ENCODE measurements at places on chromosomes 6 and 20.
A peak's percentile ranks its signal among the peaks of the same experiment; 100 is the strongest.

DNA sequence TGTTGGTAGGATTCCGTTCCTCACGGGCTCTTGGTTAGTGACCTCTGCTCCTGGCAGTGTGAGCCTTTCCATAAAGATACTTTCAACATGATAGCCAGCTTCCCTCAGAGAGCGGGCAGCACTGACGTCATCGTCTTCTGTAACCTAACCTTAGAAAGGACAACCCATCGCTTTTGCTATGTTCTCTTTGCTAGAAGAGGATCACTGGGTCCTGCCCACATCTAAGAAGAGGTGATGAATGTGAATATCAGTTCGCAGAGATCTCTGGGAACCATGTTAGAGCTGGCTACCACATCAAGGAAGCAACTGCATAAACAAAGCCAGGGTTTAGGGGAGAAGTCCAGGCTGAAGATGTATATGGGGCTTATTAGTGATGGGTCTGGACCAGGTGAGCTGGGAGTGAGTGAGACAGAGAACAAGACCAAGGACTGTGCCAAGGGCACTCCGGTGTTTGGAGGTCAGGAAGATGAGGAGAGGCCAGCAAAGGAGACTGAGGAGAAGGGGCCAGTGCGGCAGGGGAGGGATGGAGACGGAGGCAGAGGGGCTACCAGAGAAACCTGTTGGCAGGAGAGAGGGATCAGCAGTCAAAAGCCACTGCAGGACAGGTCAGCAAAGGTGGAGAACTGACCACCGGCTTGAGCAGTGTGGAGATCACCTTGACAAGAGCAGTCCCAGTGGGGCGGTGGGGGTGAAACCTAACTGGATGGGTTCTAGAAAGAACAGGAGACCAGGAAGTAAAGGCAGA, 39.7 kb downstream of the PIM1 start:
- no peaks in the 10 kb centered on the region for H3K4me1 ChIP-seq
- H3K27ac ChIP-seq, result no peak overlapping the region
- DNase-seq, result no peak
- no peak overlapping the region for H3K4me3 ChIP-seq
- peaks cover 3% of the 10 kb centered on the region for H3K27me3 ChIP-seq

DNA sequence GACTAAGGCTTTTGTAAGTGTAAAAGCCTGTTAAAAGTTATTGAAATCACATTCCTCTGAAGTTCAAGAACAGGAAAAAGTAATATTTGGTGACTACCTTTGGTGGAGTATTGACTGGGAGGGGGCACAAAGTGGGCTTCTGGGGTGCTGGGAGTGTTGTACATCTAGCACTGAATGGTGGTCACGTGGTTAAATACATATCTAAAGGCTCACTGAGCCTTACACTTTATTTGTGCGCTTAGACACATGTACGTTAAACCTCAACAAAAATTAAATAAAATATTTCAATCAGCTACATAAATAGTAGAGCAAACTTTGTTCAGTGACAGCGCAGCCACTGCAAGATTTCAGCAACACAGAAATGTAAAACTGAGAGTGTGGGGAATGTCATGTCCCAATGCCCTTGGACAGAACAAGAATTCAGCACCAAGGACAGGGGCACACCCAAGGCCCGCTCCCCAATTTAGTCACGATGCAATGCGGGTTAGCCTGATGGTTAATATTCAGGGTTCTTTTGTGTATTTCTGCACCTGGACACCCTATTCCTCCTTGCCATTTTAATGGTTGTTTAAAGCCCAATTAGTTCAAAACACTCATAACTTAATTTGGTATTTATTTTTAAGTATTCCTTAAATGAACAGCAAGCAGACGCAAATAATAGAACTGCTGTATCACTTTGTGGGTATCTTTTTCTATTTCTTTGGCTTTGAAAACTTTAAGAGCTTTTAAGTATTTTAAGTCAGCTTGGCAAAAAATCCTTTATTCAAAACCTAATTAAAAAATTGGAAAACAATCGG, 37.4 kb downstream of the ANGPT4 start:
- no peak overlapping the region for H3K27ac ChIP-seq
- H3K27me3 ChIP-seq, result no peaks in the 10 kb centered on the region
- no peak overlapping the region for H3K4me3 ChIP-seq
- H3K4me1 ChIP-seq, result no peaks in the 10 kb centered on the region
- DNase-seq, result no peak

GRCh38 chr20:50585214-50585613, 75.0 kb downstream of the PTPN1 start:
- H3K4me3 ChIP-seq, result no peak overlapping the region
- peaks cover 50% of the 10 kb centered on the region for H3K36me3 ChIP-seq
- no peaks in the 10 kb centered on the region for H3K4me1 ChIP-seq
- H3K27ac ChIP-seq, result no peak overlapping the region
- DNase-seq, result no peak

DNA sequence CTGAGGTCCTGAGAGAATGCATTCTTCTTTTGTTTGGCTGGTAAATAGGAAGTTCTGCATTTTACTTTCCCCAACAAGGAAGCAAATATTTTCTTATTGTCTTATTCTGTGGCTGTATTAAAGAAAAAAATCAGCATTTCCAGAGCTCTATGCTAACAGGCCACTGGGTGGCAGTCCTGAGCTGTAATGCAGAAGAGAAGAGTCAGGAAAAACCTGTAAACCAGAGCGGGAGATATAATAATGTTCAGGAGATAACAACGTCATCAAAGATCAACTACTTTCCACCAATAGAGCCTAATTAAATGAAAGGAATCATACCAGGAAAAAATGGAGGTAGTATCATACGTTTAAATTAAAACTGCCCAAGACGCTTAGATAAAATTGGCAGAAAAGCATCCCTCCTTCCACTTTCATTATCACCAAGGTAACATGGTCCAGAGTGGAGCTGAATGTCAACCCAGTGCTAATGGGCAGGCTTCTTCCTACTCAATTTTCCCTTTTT, 55.6 kb upstream of the CARMIL1 start:
- DNase-seq, result peak; percentile 44
- H3K4me3 ChIP-seq, result peak overlapping the region; percentile 49
- H3K4me1 ChIP-seq, result peaks cover 3% of the 10 kb centered on the region

DNA sequence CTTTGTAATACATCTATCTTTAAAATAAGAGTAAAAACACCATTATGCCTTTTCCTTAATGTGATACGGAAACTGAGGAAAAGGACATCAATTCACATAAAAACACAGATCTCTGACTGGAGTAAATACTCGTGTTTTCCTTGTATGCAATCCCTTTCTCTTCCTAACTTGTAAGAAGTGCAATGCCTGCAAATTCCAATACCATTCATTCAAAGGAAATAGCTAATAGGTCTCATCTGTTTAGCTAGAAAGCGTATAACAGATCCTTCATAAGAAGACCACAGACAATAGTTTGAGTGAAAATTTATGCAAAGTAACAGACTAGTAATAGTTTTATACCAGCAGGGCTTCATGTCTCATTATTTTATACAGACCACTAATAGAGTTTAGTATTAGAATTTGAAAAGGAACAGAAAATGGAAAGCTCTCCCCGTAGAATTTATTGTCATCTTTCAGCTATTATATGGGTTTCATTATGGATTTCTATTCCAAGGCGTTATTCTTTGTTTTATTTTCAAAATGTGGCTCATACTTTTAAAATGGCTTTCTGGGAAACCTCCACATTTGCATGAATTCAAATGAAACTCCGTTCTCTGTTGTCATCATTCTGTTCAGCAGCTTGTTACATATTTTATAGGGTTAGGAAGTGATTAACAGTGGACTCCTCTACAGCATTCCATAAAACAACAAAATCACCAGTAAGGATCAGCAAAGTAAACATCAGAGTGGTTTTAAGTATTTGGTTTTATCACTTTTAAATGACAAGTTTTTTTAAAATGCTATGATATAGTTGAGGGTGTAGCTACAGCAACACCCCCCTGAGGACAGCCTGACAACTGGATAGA, 186.7 kb downstream of the BTBD9 start:
- H3K4me3 ChIP-seq, result no peak overlapping the region
- H3K27ac ChIP-seq, result no peak overlapping the region
- H3K4me1 ChIP-seq, result no peaks in the 10 kb centered on the region
- no peak for DNase-seq

- DNase-seq, result no peak
- H3K27me3 ChIP-seq, result no peaks in the 10 kb centered on the region
- peaks cover 14% of the 10 kb centered on the region for H3K4me1 ChIP-seq
- no peak overlapping the region for H3K27ac ChIP-seq
- H3K36me3 ChIP-seq, result no peaks in the 10 kb centered on the region
These were observed 67.1 kb downstream of the NOL4L start for GRCh38 chr20:32517914-32518592.

DNA sequence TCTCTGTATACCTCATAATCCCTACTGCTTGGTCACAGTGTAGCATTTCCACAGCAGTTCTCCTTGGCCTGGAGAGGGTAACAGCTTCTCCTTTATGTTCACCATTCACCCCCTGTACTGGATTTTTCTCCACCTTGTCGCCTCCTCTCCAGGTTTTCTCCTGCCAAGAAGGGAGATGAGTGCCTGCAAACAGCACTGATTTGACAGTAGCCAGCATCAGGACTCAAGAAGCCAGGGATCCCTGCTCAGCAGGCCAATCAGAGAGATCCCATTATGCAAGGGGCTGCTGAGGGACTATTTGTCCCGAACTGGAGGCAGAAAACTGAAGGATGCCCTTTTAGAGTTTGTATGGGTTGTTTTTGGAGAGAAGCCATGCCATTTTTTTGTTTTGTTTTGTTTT, 68.6 kb upstream of the RIPOR2 start:
- H3K4me3 ChIP-seq, result no peak overlapping the region
- no peaks in the 10 kb centered on the region for H3K36me3 ChIP-seq
- peaks cover 4% of the 10 kb centered on the region for H3K4me1 ChIP-seq
- no peaks in the 10 kb centered on the region for H3K27me3 ChIP-seq
- H3K27ac ChIP-seq, result no peak overlapping the region

- no peak for DNase-seq
- H3K4me3 ChIP-seq, result peak overlapping the region; percentile 3
- H3K4me1 ChIP-seq, result peaks cover 43% of the 10 kb centered on the region
- no peaks in the 10 kb centered on the region for H3K27me3 ChIP-seq
These were observed 60.4 kb upstream of the SUPT3H start for GRCh38 chr6:45438151-45438550.

GRCh38 chr6:654136-654535, 2.8 kb downstream of the HUS1B start:
- H3K27ac ChIP-seq, result no peak overlapping the region
- peaks cover 7% of the 10 kb centered on the region for H3K4me1 ChIP-seq
- H3K36me3 ChIP-seq, result no peaks in the 10 kb centered on the region

DNA sequence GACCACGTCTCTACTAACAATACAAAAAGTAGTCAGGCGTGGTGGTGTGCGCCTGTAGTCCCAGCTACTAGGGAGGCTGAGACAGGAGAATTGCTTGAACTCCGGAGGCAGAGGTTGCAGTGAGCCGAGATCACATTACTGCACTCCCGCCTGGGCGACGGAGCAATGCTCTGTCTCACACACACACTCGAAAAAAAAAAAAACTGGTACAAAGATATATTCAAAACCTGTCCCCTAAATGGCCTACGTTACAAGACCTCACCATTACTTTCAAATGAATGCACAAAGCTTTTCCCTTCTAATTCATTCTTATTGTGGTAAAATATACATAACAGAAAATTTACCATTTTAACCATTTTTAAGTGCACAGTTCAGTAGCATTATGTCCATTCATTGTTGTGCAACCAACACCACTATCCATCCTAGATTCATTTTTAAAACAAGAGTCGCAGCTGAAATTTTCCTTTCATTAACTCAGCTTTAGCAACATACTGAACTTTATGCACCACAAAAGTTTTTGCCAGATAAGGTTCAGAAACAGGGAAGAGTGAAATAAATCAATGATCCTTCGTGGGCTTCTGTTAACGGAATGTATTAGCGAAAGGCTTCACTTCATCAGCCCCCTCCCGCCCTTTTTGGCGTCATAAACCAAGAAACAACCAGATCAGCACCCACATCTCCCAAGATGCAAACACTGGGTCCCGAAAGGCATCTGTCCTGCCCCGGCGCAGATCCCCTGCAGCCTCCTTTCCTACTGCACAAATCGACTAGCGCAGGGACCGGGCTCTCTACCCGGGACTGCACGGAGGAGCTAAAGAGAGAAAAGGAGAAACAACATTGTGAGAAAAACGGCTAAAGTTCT, 825 bp upstream of the FAM135A start:
- no peaks in the 10 kb centered on the region for H3K4me1 ChIP-seq
- peak overlapping the region; percentile 66 for H3K27ac ChIP-seq
- DNase-seq, result no peak
- H3K36me3 ChIP-seq, result no peaks in the 10 kb centered on the region

GRCh38 chr6:111265842-111266241, 178.5 kb downstream of the SLC16A10 start:
- no peak overlapping the region for H3K27ac ChIP-seq
- no peak overlapping the region for H3K4me3 ChIP-seq
- no peaks in the 10 kb centered on the region for H3K27me3 ChIP-seq
- H3K36me3 ChIP-seq, result peaks cover 12% of the 10 kb centered on the region

GRCh38 chr6:82074556-82074955, 173.0 kb downstream of the IBTK start:
- no peaks in the 10 kb centered on the region for H3K27me3 ChIP-seq
- no peak overlapping the region for H3K27ac ChIP-seq
- H3K4me3 ChIP-seq, result no peak overlapping the region
- no peaks in the 10 kb centered on the region for H3K36me3 ChIP-seq
- DNase-seq, result no peak

DNA sequence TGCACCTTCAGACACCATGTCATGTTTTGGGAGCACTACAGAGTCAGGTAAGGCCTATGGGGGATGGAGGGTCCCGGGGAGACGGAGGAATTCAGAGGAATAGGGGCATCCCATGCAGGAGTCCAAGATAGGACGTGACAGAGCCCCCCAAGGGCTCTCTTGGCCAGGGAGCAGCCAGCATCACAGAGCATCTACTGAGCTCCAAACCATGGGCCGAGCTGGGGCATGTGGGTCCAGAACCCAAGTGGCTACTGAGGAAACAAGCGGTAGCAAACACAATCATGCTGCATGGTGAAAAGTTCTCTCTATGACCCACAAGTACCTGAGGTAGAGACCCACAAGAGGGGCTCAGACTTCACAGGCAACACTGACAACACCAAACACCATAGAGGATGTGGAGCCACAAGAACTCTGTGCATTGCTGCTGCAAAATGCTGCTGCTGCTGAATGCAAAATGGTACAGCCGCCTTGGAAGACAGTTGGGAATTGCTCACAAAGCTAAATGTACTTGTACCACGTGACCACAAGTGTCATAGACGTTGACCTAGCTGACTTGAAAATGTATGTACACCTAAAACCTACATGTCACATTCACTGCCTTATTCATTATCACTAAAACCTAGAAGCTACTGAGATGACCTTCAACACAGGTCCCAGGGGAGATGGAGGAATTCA, 33.4 kb upstream of the MAS1L start:
- H3K4me3 ChIP-seq, result no peak overlapping the region
- DNase-seq, result no peak
- no peaks in the 10 kb centered on the region for H3K27me3 ChIP-seq

GRCh38 chr6:44128020-44128917, 915 bp downstream of the TMEM63B start:
- no peak overlapping the region for H3K27ac ChIP-seq
- DNase-seq, result no peak
- H3K36me3 ChIP-seq, result no peaks in the 10 kb centered on the region
- H3K27me3 ChIP-seq, result no peaks in the 10 kb centered on the region
- peak overlapping the region; percentile 64 for H3K4me3 ChIP-seq

GRCh38 chr6:106510090-106510970, 119.0 kb downstream of the RTN4IP1 start:
- peaks cover 27% of the 10 kb centered on the region for H3K4me1 ChIP-seq
- no peak overlapping the region for H3K27ac ChIP-seq
- peaks cover 33% of the 10 kb centered on the region for H3K27me3 ChIP-seq
- no peak for DNase-seq

- DNase-seq, result peak; percentile 83
- peaks cover 5% of the 10 kb centered on the region for H3K4me1 ChIP-seq
- H3K4me3 ChIP-seq, result no peak overlapping the region
These were observed 445.8 kb upstream of the CITED2 start for GRCh38 chr6:139820210-139820609.
